PC-3 (cell line): ENCODE measurements at places on chromosomes 5 and 9. TPM values are rescaled to one million over a fixed set of nuclear protein-coding genes. Genes with fewer than 3 reads are reported as not detected.

- H3K4me1 ChIP-seq = peaks cover 13% of the 10 kb centered on the region
- DNase-seq = peak; percentile 39
- H3K4me3 ChIP-seq = no peak overlapping the region
- H3K27ac ChIP-seq = no peak overlapping the region
- no peaks in the 10 kb centered on the region for H3K27me3 ChIP-seq
Measured at GRCh38 chr5:62486672-62487071, 74.1 kb downstream of the IPO11 start.

The CCDC171 gene
- 1.7 and 2.7 TPM in 2 replicates for total RNA-seq

DNA sequence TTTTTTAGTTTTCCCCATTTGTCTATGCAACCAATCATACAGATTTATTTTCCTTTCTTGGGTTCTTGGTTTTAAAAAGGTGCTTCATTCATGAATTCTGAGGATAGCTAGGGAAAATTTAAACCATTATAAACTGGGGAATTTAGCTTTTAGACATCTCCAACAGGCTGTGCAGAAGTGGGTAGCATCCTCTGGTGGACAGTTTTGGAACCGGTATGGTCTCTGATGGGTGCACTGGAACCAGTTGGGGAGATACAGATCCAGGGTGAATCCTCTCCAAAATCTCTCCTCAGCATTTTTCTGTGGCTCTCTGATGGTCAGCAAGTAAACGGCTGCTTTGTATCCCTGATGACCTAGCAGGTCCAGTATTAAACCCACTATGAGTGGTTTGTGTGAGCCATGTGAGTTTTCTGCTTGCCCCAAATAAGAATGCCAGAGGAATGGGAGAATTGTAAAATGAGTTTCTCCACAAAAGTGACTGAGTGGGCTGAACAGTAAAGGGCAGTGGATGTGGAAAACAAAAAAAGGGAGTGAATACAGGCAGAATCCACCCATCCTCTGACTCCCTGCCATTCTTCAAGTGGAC is 9.1 kb upstream of the DNAJC25 start:
- no peaks in the 10 kb centered on the region; the same call in 1 of the 2 replicates for H3K4me1 ChIP-seq
- H3K27ac ChIP-seq = no peak overlapping the region
- H3K36me3 ChIP-seq = no peaks in the 10 kb centered on the region
- H3K27me3 ChIP-seq = no peaks in the 10 kb centered on the region

The ABO gene
- total RNA-seq = not detected in 2 replicates

GRCh38 chr9:4221931-4222330 is 77.9 kb downstream of the GLIS3 start:
- no peaks in the 10 kb centered on the region for H3K27me3 ChIP-seq
- peaks cover 54% of the 10 kb centered on the region for H3K4me1 ChIP-seq
- no peaks in the 10 kb centered on the region for H3K36me3 ChIP-seq
- peak overlapping the region; percentile 44 for H3K27ac ChIP-seq
- no peak overlapping the region for H3K4me3 ChIP-seq
- DNase-seq = no peak

The ARHGEF37 gene
- total RNA-seq = 5.2 and 6.5 TPM in 2 replicates

The SPARC gene
- total RNA-seq = 0.86 and 2.7 TPM in 2 replicates

The SPATA31D4 gene
- not detected in 2 replicates for total RNA-seq

- H3K4me1 ChIP-seq = no peaks in the 10 kb centered on the region
- no peak overlapping the region for H3K27ac ChIP-seq
- no peak for DNase-seq
- no peaks in the 10 kb centered on the region for H3K36me3 ChIP-seq
Measured at GRCh38 chr5:86613455-86613854, 4.3 kb upstream of the COX7C start.

The OCLN gene
- total RNA-seq = 35.4 and 45.2 TPM in 2 replicates

The HRH2 gene
- total RNA-seq = not detected in 2 replicates

- H3K27ac ChIP-seq = no peak overlapping the region
- H3K4me3 ChIP-seq = no peak overlapping the region
- H3K27me3 ChIP-seq = no peaks in the 10 kb centered on the region
- DNase-seq = no peak
- H3K36me3 ChIP-seq = no peaks in the 10 kb centered on the region
- H3K4me1 ChIP-seq = peaks cover 8% of the 10 kb centered on the region; the same call in 1 of the 2 replicates
Measured at GRCh38 chr9:107180206-107180605, 102.9 kb upstream of the RAD23B start.

- no peak for DNase-seq
- no peaks in the 10 kb centered on the region for H3K36me3 ChIP-seq
- H3K4me3 ChIP-seq = 0 out of 2 replicates have a peak overlapping the region, but pooled peaks have one; percentile 21
- peaks cover 20% of the 10 kb centered on the region for H3K4me1 ChIP-seq
- H3K27me3 ChIP-seq = no peaks in the 10 kb centered on the region
Measured at GRCh38 chr9:125750627-125751011, 3.4 kb downstream of the PBX3 start.

DNA sequence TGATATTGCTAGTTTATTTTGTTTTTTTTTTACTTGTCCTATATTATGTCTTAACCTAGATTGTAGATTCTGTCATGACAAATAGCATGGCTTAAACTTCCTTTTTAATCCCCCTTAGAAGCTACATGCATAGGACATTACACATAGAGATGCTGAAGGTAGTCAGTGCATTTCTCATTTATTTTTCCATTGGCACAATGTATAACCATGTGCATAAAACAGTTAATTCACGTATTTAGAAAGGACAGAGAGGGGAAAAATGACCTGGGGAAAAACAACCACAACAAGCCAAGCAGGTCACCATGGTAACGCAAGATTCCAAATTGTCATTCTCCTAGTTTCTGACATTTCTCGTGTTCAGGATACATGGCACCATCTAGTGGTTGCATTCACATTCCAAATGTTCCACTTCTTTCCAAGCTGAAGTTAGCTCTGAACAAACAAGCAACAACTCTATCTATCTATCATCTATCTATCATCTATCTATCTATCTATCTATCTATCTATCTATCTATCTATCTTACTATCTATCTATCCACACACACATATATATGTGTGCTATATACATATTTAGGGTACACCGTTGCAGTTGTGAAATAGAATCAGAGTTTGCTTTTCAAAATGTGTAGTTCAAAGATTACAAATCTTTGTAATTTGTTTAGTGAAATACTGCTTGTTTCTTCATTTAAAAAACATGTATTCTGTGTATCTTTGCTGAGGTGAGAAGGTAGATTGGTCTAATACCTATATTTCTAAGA is 487.2 kb upstream of the ST8SIA4 start:
- no peaks in the 10 kb centered on the region for H3K36me3 ChIP-seq
- no peak overlapping the region for H3K4me3 ChIP-seq
- H3K4me1 ChIP-seq = no peaks in the 10 kb centered on the region
- DNase-seq = peak; percentile 71
- H3K27ac ChIP-seq = no peak overlapping the region

The CTSV gene
- 11.4 and 12.2 TPM in 2 replicates for total RNA-seq
